ENCODE measurements at places on chromosomes 7 and 10.

GRCh38 chr7:3807824-3808223 lies 506.8 kb downstream of the SDK1 start:
- DNase-seq: no peak

DNA sequence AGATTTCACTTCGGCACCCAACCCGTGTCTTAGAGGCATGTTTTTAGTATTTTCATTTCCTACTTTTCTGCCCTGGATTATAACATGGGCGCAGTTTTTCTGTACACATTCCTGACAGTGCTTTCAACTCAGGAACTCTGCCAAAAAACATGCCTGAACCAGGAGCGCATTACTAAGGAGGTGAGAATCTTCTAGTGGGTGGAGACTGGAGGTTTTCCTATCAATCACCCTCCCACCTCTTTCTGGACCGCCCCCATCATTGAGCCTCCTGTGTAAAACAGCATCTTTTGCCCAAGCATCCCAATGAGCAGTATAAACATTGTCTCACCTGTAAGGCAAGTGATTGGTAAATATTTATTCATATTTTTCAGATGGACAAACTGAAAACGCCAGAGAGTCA lies 53.2 kb downstream of the STK17A start:
- DNase-seq: no peak

DNA sequence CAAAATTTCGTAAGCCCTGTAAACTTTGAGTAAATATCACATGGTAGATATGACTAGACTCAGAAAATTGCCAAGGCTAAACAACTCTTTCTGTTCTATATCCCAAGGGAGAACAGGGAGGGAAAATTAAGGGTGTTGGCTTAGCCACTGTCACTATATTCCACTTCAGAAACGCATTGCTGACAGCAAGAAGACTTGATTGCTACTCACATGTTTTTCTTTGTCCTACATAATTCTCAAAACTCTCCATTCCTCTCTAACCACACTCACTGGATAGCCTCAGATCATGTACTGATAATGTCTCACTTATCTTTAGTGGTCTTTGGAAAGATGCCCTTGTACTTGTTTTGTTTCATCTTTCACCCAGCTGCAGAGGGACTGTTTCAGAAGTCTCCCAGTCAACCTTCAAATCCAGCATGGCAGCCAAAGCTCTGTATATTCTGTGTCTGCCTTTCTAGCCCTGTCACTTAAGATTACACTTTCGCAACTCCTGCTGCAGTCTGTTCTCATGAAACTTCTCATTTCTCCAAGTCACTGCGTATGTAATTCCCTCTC lies 582.4 kb upstream of the FZD8 start:
- DNase-seq: no peak

GRCh38 chr7:151482883-151483710 lies 36.6 kb downstream of the RHEB start:
- DNase-seq: no peak

- DNase-seq: no peak
Observed at GRCh38 chr7:149415391-149416071, 45.3 kb downstream of the ZNF777 start.

DNA sequence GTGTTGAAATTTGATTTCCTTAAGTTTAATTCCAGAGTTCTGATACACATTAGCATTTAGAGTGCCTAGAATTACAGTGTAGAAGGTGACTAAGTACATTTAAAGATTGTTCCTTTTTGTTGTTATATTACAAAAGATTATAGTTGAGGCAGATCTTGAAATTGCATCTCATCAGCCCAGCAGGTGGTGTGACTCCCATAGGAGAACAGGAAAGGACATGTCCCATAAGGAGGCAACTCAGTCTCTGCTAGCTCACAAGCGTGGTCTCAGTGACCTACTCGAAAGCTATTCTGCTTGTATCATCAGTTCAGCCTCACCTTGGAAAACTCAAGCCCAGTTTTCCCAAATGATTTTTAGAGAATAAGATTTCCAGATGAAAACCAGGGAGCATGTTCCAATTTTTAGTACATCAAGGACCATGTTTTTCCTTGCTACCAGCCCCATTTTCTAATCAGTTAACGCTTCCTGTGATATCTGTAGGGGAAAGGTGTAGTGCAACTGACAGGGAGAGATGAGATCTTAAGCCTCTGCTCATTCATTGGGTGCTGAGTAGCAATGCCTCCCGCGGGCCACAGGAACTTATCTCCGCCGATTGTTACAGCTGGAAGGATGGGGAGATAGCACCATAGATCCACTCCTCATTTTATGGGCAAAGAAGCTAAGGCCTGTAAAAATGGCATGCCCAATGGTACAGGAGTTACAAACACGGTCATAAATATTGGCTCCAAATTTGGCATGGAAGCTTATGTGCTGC lies 1.1 kb upstream of the GNAI1 start:
- DNase-seq: no peak

- no peak for DNase-seq
Observed at GRCh38 chr7:35969066-35969465, 168.2 kb downstream of the SEPTIN7 start.

- DNase-seq: no peak
Observed at GRCh38 chr10:126177417-126178030, 210.8 kb downstream of the ADAM12 start.

DNA sequence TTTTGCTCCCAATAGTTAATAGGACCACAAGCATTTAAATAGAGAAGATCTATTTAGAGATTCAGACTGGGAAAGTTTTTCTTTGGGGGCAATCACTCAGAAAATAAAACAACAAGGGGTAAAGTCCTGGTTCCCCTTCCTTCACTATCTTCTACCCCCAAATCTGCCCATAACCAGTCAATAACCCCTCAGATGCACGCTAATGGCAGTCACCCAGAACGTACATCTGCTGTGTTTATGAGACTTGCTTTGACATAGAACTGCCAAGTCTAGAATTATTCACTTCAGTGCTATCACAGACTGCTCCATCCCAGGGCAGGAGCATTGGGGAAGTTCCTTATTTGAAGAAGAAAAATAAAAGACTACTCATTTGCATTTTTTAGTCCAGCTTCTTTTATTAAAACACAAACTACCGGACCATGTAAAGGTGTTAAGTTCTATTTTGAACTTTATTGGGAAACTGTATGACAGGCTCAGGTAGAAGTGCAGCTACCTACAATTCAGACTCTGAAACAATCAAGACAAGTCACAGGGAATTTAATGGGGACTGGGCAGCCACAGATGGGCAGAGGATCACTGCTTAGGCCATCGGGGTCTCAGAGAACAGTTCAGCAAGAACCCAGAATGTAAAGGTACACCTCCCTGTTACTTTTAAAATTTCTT lies 38.4 kb downstream of the ANK3 start:
- DNase-seq: no peak

GRCh38 chr10:72812753-72813430 lies 80.6 kb upstream of the OIT3 start:
- no peak for DNase-seq

GRCh38 chr10:34063592-34063991 lies 729.1 kb upstream of the NRP1 start:
- DNase-seq: no peak

GRCh38 chr7:21942955-21943354 lies 2.7 kb downstream of the CDCA7L start:
- no peak for DNase-seq

DNA sequence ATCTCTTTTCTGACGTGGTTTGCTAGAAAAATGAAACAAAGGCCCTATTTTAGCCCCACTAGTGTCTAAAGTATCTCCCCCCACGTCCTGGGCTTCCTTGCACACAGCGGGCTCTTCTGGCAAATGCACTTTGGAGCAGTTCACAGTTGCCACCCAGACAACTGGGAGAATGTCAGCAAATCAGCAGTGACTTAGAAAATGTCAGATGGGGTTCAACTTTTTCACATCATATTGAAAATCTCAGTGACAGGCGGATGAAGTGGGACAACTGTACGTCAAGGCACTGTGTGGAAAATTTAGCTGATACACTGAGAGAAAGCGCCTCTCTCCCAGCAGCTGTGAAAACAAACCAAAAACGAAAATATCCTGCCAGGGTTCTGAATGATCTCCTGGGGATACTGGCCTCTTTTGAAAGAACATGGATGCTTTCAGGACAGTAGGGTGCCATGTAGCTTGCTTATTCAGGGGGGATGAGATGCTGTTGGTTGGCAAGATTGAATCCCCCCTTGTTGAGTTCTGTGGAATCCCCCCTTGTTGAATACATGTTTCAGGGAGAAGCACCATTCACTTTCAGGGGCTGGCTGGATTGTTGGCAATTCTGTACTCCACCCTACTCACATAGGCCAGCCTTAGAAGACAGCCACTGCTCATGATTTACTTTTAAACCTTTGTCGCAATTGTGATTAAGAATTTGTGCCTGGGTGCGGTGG lies 372.8 kb upstream of the CELF2 start:
- no peak for DNase-seq

DNA sequence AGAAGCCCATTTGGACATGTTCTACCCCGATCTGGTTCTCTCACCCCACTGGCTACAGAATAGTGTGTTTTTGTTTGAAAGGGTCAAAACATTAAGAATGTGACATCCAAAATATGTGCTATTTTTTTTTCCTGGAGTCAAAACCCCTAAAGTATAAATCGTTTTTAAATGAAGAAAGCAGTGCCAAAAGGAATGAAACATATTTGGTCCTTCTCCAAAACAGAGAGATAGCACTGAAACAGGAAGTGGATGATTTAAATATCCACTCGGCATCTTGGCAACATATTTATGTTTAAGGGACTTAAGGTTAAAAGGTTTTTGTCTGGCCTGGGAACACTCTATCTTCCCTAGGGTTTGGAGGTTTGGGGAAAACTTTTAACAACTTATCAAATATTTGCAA lies 32.3 kb downstream of the CALD1 start:
- no peak for DNase-seq

DNA sequence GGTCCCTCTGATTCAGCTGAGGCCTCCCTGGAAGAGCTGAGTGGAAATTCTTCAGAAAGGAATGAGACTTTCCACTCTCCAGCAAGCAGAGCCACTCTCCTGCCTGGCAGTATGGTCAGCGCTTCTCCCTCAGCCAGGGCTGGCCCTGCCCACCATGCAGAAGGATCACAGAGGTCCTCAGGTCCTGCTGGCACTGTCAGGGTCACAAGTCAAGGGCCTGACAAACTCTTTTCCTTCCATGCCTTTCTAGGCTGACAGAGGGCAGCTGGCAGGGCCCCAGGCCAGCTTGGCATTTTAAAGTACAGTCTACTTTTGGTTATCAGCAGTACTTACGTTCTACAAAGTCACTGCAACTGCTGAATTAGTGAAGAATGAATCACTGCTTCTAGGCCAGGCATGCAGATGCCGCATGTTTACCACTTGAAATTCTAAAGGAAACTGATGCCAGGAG lies 119.3 kb upstream of the FRMD4A start:
- no peak for DNase-seq

GRCh38 chr7:13907831-13908230 lies 81.6 kb downstream of the ETV1 start:
- no peak for DNase-seq

DNA sequence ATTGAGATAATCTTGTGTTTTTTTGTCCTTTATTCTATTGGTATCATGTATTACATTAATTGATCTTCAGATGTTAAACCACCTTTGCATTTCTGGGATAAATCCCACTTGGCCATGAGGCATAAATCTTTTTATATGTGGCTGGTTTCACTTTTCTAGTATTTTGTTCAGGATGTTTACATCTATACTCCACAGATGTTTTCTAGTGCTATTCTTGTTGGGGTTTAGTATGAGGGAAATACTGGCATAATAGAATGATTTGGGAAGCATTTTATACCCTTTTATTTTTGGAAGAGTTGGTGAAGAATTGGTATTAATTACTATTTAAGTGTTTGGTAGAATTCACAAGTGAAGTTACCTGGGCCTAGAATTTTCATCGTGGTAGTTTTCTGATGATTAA lies 41.8 kb upstream of the CCNY start:
- no peak for DNase-seq
